ENCODE measurements at places on chromosomes 1 and 21. TPM values are rescaled to one million over a fixed set of nuclear protein-coding genes. Genes with fewer than 3 reads are reported as not detected.

Gene PTPN14
- 13.0 TPM for total RNA-seq

Gene MAP7D1
- total RNA-seq = 160 TPM

Gene CLDN8
- not detected for total RNA-seq

Gene ANGPTL3
- total RNA-seq = not detected

Gene RNU1-2
- total RNA-seq = not detected

Gene IGSF9
- 0.29 TPM for total RNA-seq

Gene GDAP2
- 6.7 TPM for total RNA-seq

Gene HPCAL4
- 0.29 TPM for total RNA-seq

Gene C1orf21
- 5.7 TPM for total RNA-seq

Gene ZNF683
- not detected for total RNA-seq

Gene C8A
- not detected for total RNA-seq

Gene ZYG11A
- total RNA-seq = 2.9 TPM

Gene NECTIN4
- total RNA-seq = 2.9 TPM

Gene CRTC2
- total RNA-seq = 41.5 TPM

Gene ARTN
- 0.52 TPM for total RNA-seq

Gene CRB1
- not detected for total RNA-seq

Gene MRPL20
- total RNA-seq = 133 TPM

Gene METTL13
- total RNA-seq = 45.3 TPM

Gene TTC34
- total RNA-seq = 0.02 TPM

Gene ADARB1
- total RNA-seq = 5.6 TPM
